ENCODE measurements at places on chromosomes 6 and 20.

DNA sequence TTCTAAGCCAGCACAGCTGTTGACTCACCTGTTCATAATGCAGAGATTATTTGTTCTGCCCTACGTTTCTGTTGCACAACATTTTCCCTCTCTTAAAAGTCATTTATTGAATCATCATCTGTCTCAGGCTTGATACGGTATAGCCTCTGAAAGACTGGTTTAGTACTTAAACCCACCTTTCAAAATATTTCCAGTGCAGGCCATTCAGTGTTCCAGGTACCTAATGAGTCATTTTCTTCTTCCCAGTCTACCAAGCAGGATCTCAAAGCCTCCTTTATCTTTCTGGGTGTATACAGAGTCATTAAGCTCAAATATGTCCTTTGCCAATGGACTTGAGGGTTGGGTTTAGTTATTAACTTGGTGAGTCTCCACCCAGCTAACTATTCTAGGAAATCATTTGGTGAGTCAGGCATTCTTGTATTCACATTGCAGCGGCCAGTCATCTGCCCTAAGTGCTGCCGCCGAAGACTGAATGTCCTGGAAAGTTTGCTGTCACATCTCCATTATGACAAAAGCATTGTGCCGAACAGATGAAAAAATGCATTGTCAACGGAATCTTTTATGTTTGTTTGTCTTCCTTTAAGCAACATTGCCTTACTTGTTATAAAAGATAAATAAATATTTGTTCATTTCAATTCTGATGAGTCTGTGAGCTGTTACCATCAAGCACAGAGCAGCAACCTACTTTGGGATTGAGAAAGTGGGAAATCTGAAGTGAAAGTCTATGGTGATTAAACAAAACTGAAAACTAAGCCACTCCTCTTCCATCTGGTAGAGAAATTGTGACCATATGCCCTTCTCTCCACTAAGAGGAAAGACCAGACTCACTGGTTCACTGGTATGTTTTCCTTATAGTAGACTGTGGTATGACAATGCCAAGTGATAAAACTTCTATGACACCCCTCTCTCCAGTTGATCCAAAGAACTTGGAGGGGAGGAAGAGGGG lies 14.3 kb upstream of the FAM135A start:
- DNase-seq = no peak

DNA sequence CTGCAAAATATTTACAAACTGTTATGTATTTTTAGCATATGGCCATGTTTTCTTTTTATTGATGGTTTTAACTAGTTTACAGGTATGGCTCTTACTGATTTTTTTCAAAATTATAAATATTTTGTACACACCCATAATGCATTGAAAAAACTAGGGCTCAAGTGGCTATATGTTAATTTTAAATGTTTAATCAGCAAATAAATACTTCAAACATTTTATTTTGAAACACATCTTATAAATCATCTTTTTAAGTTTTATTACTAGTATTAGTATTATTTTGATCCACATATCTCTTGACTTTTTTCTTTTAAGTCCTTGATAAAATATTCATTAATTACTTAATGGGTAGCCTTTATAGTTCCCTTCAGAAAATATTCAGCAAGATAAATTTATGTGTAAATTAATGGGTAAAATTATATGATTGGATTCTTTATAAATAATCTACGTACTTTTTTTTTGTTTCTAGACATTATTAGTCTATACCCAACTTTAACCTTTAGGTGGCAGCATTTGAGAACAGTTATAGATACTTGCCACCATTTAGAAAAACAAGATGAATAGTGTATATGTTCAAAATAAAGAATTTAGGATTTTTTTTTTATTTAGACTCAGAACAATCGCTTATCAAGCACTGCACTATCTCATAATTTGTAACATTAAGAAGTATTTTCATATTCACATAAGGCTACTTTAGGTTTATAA lies 241.9 kb downstream of the ADGRB3 start:
- peak; percentile 27 for DNase-seq

- DNase-seq = no peak
These were observed 266.8 kb downstream of the ZFAND3 start for GRCh38 chr6:38086346-38086745.

DNA sequence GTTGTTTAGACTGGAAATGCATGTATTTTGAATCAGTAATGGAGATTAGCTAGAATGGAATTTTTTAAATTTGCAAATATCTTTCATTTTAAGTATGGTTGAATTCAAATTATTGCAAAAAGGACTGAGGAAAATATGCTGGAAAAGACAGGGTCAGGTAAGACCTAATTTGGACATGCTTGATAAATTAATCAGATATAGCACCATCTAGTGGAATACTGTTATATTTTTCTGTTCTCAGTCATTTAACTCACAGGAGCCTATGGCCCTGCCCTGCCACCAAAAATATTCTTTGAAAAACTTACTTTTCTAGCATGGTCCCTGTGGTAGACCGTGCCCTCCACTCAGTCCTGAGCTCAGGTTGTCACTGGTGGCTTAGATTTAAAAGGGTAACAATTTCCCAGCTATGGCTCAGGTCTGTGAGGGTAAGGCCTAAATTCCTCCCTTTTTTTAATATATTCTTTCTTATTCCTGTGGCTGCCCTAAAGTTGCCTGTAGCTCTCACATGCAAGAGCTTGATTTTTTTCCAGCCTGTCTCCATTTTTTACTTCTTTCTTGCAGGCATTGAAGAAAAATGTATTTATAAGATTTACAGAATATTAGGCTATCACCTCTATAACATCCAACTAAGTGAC lies 25.3 kb upstream of the KIAA1586 start:
- peak; percentile 73 for DNase-seq

GRCh38 chr6:137688230-137688971 lies 178.7 kb upstream of the TNFAIP3 start:
- DNase-seq = no peak

DNA sequence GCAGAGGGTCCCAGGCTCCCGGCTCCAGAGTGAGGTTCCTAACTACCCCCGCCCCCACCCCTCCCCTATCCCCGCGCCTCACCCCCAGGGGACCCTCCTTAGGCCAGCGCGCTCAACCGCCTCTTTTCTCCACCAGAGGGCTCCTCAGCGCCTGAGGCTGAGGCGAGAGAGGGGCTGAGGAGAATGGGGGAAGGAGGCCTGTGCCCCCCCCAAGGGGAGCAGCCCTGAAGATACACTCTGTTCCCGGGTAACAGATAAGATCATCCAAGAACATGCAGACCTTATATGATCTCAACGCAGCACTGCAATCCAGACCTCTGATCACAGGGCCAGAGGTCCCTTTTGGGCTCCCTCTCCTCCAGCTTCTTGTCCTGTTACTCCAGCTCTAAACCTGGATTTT lies 43.3 kb upstream of the MRPS10 start:
- no peak for DNase-seq

DNA sequence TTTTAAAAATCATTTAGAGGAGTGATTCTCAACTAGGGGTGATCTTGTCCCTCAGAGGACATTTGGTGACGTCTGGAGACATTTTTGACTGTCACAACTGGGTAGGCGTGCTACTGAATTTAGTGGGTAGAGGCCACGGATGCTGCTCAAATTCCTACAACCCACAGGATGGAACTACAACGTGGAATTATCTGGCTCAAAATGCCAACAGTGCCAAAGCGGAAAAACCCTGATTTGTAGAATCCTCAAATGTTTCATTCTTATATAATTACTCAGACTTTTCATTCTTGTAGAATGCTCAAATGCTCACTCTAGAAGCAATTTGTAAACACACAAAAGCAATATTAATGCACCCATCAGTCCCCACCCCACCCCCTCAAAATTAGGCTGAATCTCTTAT lies 229.8 kb downstream of the ZMYND8 start:
- DNase-seq = no peak

DNA sequence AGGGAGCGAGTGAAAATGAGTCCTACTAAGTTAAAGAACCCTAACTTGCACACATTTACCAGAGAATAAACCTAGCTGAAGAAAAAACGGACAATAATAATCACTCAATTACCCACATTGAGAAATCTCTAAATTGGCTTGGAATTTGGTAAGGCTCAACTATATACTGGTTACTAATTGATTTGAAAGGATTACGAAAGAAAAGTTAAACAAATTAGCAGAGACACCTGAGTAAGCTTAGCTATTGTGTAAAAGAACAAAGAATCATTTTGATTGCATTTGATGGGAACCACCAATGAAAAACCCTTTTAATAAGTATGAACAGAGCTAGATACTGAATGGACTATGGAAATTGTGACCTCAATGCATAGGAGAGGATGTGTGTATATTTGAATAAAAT lies 118.6 kb upstream of the ADGRF1 start:
- DNase-seq = no peak

DNA sequence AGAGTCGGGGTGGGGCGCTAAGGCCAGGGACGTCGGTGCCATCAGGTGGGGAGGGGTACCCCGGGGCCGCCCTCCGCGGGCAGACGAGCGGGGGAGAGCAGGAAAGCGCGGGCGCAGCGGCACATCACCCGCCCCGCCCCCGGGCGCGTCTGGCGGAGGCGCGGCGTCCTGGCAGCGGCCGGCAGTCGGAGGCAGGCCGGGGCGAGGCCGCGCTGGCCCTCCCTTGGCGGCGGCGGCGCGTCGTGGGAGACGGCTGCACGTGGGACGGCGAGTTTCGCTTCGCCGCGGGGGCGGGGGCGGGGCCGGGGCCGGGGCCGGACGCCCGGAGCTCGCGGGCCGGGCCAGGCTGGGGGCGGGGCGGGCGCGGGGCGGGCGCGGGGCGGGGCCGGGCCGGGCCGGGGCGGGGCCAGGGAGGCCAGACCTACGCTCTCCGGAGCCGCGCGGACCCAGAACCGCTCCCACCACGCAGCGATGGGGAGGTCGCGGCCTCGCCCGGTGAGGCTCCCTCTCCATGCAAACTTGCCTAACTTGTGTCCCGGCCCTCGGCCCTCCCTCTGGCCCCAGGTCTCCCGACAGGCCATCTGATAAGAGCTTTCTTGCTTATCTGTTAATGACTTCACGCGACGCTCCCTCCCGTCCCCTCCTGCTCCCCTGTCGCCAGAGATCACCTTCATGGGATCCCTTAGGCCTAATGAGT lies 12.5 kb downstream of the ITPR3 start:
- no peak for DNase-seq

GRCh38 chr20:1562622-1563021 lies 5.1 kb upstream of the SIRPD start:
- no peak for DNase-seq

DNA sequence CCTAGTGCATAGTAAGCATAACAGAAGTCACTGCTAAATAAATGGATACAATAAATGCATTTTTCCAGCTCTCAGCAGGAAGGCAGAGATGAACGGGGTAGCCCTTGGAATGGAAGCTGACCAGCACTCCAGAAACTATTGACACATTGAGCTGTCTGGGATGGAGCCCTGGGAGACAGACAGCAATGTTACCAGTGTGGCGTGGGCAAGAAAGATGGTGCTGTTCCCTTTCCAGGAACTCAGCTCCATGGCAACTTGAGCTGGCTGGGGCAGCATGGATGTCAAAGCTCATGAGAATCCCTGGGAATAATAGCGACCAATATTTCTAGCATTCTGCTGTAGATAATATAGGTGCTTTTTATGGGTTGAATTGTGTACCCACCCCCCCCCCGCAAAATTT lies 104.3 kb upstream of the PTPRT start:
- no peak for DNase-seq
